ENCODE measurements at places on chromosomes 4 and X.
A peak's percentile ranks its signal among the peaks of the same experiment; 100 is the strongest.

DNA sequence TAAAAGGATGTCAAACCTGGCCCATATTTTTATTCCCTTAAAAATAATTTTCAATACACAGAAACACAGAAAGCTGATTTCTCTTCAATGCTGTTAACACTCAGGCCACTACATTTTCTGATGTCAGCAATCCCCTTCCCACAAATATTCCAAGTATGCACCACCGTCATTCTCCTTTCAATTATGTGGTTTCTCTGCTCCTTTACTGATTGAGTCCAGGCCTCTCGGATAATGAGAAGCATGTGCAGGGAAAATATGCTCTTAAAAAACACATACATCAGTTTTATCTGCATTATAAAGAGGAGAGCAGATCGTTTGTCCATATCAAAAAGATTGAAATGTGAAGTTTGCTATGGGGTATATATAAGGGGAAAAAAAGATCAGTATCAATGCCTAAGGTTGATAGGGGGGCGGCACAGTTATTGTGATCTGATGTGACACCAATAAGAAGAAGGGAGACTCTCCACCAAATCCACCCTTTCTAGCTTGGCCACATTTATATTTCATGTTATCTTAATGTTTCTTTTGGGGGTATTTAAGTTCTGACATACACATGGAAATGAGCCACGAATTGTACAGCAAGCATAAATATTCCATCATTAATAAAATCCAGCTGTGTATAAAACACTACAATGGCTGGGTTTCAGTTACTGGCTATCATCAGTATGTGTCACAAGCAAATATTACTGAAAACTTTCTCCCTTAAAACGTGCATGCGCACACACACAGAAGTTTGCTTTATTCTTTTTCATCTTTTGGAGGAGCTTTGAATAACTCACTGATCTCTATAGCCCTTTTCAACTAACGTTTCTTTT lies 6.4 kb downstream of the AMOT start:
- no peak for DNase-seq

DNA sequence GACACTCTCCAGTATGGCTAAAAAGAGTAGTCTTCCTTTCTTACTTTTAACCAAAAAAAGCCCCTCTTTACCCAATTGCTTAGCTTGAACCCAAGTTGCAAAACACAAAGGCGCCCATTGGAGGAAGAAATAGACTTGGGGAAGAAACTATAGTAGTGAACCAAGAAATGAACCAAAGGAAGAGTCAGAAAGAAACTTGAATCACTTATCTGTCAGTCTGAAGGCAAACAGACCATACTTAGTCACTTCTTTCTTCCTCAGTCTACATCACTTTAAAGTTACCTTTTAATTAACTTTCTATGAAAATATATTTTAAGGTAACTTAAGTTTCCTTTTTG lies 161.4 kb upstream of the GIMD1 start:
- no peak for DNase-seq

DNA sequence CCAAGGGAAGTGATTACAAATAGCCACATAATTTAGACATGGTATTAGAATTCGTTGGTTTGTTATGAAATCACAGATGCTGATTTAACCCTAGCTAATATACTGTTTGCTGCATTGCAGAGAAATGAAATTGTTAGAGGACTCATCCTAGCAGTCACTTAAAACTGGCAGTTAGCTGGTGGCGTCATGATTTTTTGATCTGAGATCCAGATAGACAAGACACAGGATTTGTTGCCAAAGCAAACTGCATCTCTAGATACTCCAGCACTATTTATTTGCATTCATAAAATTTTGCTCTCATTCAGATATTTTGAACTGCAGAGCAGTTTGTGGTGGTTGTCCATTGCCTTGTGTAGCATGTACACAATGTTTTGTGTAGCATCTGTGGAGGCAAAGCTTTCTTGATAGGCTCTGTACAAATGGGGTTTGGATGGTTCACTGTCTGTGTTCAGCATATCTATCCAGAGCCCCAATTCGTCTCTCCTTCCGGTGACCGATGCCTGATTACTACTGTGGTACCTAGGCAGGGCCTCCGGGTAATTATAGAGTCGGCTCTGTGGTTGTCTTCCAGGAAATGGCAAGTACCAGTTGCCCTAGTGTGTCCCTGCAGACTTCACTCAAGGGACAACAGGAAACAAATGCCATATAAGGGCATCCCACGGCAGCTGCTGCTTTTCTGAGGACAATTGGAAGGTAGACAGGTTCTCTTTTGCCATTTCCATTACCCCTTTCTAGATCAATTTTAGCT lies 30.1 kb upstream of the SPARCL1 start:
- no peak for DNase-seq

DNA sequence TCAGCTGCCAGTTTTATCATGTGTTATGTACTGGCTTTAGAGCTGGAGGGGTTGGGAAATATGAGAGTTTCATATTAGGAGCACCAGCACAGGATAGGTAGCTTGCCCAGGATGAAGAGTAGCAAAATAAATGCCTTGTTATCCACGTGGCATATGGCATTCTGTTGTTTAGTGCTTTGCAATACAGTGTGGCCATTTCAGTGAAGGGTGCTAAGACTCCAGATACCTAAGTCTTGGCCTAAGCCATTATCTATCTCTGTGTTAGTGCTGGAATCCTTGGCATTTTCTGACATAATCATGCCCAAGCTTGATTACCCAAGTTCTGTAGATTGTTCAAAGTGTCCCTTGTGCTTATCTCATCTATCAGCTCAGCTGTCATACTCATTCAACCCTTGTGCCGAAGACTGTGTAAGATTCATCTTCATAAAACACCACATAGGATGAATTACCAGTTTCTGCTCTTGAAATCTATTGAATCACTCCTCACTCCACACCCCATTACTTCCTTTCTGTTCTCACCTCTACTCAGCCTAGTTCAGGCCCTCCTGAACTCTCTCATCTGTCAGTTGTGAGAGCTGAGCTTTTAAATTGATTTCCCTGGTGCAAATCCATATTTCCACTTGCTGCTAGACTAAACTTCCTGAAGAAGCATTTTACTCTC lies 73.5 kb downstream of the CLCN5 start:
- no peak for DNase-seq

DNA sequence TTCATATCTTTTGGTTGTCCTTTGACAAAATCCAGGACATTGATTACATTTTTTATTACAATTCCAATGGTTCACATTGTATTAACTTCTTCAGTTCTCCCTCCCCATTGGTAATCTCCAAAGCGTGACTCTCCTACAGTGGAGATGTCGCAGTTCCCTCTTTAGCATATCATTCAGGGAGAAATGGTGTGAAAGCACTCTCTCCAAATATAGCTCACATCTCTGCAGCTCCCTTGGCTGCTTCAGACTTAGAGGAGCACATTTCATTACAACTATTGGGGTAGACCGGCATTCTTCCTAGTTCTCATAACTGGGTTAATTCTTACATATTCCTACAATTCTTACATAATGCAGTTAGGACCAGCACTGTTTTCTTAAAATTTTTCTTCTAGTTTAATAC lies 25.3 kb downstream of the RNF150 start:
- no peak for DNase-seq

- no peak for DNase-seq
Observed at GRCh38 chrX:65720381-65720964, 53.0 kb downstream of the MSN start.

DNA sequence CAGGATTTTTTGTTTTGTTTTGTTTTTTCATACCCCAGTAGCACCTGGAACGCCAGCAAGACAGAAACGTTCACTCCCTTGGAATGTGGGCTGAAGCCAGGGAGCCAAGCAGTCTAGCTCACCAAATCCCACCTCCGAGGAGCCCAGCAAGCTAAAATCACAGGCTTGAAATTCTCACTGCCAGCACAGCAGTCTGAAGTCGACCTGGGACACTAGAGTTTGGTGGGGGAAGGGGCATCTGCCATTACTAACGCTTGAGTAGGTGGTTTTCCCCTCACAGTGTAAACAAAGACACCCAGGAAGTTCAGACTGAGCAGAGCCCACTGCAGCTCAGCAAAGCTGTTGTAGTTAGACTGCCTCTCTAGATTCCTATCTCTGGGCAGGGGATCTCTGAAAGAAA lies 99.6 kb upstream of the FGF16 start:
- no peak for DNase-seq

DNA sequence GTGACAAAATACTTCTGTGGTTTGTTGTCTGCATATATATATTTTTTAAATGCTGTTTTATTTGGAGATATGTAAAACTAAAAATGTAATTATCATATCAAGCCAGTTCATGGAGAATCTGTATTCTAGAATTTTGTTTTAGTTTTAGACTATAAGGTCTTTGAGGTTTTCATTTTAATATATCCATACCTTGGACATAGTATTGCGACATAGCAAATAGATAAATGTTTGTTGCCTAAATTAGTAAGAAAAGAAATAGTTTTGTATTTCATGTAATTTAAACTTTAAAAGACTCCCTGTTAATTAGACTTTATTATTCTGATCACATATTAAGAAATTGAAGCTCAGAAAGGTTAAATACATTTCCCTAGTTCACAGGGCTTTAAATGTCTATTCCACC lies 472.9 kb downstream of the GBA3 start:
- DNase-seq: no peak

- DNase-seq: no peak
Observed at GRCh38 chr4:166655705-166656104, 578.6 kb downstream of the SPOCK3 start.

DNA sequence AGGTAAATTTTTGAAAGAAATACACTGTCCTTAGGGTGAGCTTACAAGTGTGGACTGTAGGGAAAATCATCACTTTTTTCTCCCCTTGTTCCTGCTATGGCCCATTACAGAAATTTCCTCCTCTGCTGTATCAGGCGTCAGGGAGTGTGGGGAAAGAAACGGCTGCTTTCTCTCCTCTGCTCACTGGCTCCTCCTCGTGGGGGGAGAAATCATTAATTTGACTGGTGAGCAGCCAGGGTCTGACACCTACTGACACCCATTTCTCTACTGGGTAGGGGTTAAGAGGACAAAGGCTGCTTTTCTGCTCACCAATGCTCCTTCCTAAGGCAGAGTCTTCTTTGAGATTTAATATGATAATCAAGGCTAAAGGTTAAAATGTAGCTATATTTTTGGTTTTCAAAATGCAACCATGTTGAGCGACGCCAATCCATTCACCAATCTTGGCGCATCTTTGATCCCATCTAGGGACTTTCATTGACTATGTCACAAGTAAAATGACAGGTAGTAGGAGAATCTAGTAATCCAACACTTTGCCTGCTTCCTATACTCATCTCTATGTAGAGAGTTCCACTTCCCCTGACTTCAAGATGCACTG lies 25.1 kb downstream of the SETD7 start:
- DNase-seq: no peak

DNA sequence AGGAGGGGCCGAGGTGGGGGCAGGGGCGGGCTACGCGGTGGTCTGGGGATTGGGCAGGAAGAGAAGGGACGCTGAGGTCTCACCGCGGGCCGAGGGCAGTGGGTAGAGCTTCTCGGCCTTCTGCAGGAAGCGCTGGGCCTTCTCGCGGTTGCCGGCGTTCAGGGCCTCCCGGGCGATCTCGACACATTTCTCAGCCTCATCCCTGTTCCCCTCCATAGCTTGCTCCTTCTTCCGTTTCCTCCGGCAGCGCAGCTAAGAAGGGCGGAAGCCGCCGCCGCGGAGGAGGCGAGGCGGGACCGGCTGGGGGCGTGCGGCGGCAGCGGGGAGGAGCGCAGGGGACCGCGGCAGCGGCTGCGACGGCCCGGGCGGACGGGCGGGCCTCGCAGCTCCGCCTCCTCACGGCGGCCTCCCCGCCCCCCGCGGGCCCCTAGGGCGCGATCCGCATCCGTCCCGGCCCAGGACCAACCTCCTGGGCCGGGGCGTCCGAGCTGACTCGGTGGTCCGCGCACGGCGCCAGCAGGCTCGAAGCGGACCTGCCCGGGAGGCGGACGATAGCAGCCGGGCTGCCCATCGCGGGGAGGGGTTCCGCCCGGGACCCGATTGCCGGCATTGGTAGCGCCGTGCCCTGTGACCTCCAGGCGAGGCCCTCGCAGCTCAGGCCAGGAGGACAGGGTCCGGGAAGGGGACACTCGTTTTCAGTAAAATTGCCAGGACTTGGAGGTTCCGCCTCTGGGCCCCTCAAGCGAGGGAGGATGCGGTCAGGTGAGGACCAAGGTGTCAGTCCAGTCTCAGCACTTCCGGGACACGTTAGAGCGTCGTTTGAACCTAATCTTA lies at the start of gene DNAJB14:
Gene DNAJB14, minus strand, starts transcription at position 263 of the 834 bp plus-strand sequence. Its CDS starts 47 bp downstream, at position 216.
- no peak for DNase-seq

GRCh38 chr4:158809611-158810486 lies 41.0 kb downstream of the FNIP2 start:
- DNase-seq: no peak

- DNase-seq: no peak
Observed at GRCh38 chr4:140195806-140196205, 41.8 kb upstream of the MAML3 start.

- DNase-seq: peak; percentile 68
Observed at GRCh38 chr4:6568689-6569332, 6.2 kb upstream of the MAN2B2 start.

- DNase-seq: no peak
Observed at GRCh38 chr4:95701500-95702170, 138.3 kb upstream of the PDHA2 start.

DNA sequence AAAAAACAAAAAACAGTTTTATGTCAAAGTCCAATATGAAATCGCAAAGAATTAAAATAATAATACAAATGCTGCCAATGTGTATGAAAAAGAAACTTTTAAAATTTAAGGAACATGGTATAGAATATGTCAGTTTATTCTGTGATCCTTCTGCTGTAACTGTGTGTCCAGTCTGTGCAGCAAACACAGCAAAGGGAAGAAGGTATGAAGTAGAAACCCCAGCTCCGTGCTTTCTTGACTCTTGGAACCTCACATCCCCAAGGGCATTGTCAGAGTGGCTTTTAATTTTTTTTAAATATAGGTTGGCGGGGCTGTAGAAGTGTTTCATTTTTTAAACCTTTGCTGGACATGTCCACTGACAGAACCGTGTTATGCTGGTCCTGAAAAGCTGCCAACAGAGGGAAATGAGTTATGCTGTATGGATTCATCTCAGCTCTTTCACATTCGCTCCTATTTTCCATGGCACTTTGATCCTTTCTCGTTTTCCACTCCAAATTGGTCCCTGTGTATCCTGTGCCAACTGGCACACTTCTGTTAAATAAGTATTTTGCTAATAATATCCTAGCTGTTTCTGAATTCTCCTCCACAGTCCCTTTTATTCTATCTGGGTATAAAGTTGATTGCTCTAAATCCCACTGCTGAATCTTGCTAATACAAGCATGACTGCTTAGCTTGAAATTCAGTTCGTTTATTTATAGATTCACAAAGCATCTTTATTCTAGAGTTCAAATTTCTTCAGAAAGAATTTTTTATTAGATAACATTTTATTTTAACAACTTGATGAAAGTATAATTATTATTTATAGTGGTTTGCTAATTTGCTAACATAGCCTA lies 127.0 kb upstream of the DDIT4L start:
- DNase-seq: no peak

DNA sequence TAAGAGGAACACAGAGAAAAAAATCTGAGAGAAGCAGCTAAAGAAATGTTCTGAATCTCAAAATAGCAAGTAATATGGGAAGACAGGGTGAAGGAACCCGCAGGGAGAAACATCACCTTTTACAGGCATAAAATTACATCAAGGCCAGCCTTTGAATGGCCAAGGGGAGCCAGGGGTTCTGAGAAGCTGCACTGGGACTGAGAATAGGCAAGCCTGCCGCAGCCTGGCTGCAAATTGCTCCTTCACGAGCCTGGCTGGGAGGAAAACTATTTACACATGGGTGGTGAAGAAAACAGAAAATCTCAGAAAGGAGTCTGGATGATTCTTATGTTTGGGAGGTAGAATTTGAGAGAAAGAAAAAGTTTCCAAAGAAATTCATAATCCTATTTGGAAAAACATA lies 74.5 kb upstream of the QRFPR start:
- no peak for DNase-seq

GRCh38 chr4:125243789-125244397 lies 70.9 kb upstream of the FAT4 start:
- no peak for DNase-seq

GRCh38 chrX:150903110-150903508 lies 4.6 kb upstream of the CD99L2 start:
- no peak for DNase-seq
